ENCODE measurements at places on chromosomes 2 and 18.

- no peak for DNase-seq
Measured at GRCh38 chr2:3661149-3661660, 3.2 kb downstream of the ALLC start.

DNA sequence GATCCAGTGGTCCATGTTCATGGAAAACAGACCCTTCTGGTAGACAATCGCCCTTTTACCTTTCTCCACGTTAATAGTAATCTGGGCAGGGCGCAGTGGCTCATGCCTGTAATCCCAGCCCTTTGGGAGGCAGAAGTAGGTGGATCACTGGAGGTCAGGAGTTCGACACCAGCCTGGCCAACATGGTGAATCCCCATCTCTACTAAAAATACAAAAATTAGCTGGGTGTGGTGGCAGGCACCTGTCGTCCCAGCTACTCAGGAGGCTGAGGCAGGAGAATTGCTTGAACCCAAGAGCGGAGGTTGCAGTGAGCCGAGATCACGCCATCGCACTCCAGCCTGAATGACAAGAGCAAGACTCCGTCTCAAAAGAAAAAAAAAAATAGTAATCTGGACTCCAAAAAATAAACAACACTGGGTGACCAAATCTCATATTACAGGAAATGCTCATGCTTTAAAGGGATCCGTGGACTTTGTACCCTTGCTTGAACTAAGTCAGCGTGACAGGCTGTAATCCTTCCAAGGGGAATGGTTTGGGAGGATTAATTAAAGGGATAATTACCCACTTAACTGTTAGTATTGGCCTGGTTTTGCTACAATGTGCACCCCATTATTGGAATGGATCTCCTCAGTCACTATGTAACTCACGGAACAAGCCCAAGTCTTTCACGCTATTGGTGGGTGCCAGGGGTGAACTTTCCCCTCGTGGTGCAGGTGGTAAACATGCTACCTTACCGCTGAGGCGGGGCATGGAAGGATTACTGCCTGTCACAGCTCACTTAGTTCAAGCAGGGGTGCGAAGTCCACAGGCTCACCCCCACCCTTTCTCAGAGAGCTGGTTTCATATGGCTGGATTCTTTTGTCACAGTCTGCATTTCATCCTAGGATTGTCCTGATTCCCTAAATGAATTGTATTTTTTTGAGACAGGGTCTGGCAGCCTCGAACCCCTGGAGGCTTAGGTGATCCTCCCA is 36.7 kb downstream of the PROC start:
- no peak for DNase-seq

DNA sequence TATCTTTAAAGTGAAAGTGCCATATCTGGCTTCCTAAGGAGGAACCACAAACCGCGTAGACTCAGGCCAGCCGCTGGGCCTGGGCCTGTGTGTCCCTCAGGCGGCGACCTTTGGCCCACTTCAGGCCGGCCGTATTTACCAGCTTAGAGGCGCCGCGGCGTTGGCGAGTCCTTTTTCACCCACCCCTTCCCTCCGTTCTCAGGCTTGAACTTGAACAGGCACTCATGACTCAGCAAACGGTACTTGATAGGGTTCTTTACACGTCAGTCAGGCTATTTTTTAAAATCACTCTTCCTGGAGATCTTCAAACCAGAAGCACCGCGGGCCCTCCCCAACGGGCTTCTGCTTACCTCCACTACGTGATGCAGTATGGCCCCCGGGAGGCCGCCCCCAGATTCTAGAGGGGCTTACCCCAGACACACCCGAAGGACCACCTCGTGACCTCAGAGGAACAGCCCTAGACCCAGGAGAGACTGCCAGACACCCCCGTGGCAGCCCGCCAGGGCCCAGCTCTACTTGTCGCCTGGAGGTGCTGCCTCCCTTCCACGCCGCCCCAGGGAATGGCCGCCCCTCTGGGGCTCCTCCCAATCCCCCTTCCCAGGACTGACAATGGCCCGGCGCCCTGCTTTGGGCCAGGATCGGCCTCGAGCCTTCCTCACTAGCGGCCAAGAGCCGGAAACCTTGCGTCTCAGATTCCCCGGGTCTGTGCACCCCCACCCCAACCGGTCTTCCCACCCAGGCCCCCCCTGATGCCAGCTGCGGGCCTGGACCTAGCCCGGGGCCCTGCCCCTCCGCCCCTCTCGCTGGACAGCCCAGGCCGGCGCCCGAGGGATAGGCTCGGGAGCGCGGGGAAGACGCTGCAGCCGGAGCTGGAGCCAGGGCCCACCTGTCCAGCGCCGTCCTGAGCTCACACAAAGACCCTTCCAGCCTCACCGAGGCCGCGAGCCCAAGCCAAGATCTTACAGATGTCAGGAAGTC is 33.8 kb upstream of the IMPA2 start:
- DNase-seq = peak; percentile 63

- no peak for DNase-seq
Measured at GRCh38 chr2:6639929-6640620, 225.6 kb downstream of the CMPK2 start.

GRCh38 chr2:75454241-75454620 is 106.5 kb downstream of the EVA1A start:
- DNase-seq = no peak

DNA sequence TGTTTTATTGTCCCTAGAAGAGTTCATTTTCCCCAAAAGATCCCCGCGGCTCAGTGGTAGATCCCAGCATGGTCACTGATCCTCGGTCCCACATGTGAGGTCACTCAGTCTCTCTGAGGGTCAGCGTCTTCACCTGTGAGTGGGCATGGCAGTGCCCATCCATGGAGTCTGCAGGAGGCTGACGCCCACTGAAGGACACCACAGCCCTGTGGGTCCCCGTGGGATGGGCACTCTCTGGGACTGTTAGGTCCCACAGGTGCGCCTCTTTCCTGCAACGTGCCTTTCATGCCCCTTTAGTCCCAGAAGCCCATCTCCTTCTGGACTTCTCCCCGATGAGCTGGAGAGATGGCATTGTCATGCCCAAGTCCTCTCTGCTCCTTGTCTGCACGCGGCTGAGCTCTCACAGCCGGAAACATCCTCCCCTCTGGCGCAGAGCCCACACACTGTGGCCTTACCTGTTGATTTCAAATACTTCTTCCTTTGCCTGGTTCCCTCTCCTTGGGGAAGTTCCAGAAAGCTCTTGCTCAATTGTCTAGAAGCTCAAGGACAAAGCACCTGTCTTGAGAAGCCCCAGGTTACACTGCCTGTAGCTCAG is 75.9 kb downstream of the PTGR3 start:
- no peak for DNase-seq

- DNase-seq = peak; percentile 30
Measured at GRCh38 chr2:112869258-112869842, 32.8 kb upstream of the IL1B start.

DNA sequence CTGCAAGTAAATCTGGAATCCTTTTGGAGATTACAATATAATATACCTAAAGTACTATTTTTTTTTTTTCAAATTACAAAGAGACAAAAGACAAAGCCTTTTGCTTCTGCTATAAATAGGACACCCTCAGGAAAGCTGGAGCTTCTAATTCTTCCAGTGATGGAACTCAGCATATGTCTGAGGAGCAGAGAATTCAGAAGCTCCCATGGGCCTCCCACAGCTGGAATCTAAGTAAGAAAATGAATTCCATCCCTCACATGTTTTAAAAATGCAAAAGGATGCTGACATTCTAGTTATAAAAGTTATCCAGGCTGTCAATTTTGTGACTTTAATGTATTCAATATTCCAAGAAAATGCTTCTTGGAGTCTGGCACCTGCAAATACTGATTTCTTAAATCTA is 571.3 kb upstream of the LRRTM4 start:
- DNase-seq = no peak

DNA sequence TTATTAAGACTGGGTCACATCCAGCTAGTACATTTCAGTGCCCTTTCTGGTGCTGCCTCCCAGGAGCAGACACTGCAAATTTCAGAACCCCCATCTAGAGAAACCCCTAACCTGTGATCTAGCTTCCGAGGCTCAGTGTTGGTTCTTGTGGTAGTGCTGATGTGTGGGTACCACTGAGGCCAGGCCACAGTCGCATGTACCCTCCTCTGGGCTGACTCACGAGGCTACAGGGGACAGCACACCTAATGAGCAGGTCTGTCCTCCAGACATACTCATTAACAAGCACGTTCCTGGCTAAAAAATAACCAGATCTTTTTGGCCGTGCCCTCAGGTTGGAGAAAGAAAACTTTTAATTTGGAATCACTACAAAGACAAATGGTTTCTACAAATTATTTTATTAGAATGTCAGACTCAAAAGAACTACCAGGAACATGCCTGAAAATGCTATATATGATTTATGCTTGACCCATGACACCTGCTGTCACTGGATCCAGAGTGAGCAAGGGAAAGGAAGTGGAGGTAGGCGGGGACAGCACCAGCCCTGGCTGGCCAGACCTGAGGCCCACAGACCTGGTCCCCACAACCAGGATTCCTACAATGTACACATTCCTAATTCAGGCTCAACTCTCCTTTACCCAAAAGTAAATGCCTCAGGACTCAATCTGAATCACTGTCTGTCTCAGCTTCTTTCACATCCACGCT is 8.5 kb downstream of the CIAO1 start:
- no peak for DNase-seq

DNA sequence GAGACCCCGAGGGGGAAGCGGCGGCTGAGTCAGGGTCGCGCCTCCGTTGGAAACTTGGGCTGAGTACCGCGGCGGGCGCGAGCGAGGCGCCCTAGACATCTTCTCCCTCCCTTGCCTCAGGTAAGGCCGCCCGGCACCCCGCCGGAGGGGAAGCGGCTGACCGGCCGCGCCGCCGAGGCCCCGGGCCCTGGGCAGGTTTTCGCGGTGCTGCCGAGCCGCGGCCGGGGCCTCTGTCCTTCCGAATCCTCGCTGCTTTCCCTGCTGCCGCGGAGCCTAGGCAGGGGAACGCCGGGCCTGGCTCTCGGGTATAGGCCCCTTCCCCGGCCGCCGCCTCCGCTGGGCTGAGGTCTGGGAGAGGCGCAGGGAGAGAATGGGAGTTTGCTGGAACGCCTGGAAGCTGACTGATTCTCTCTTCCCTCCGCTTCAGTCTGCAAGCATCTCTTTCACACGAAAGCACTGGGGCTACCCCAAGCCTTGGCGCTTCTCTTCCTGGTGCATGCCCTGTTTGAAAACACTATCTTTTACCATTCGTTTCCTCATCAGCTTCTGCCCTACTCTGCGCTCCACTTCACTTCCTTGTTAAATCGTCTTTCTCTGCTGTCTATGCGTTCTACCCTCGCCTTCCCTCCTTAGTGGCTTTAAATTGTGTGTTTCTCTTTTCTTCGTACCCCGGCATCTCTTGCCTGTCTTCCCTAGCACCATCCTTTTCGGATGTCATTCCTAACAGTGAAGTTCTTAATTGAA is 652 bp downstream of the PPM1B start:
- DNase-seq = peak; percentile 16

DNA sequence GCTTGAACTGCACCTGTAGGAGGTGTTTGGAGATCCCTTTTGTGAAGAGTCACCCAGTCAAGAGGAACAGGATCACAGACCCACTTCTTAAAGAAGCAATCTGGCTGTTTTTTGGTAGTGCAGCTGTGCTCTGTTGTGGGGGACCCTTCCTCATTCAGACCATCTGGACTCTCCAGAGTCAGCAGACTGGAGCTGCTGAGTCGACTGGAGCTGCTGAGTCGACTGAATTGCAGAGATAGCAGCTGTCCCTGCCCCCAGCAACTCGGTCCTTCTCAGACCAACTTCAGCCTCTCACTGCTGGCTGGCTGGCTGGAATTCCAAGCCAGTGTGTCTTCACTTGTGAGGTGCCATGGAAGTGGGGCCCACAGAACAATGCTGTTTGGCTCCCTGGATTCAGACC is 56.8 kb downstream of the GTF3C3 start:
- DNase-seq = no peak

GRCh38 chr2:69952336-69953115 is 8.9 kb downstream of the ASPRV1 start:
- DNase-seq = no peak

GRCh38 chr2:41741951-41742595 is 305.7 kb upstream of the PKDCC start:
- no peak for DNase-seq

DNA sequence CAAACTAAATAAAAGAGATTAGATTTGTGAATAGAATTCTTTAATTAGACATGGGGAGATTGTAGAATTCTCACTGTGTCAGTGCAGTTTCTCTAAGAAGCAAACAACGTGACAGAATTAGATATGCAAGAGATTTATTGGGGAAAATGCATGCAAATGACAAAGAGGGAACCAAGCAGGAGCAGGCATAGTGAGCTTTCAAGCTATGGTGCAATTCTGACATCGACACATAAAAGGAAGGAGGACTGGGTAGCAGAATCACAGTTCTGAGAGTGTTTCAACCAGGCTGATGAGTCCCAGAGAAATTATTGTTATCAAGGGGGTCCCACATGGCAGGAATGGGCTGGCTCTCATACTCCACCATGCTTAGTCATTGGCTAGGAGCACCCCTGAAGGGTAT is 338.4 kb downstream of the FIGN start:
- no peak for DNase-seq

GRCh38 chr2:128091726-128092080 is 703 bp downstream of the UGGT1 start:
- no peak for DNase-seq

- no peak for DNase-seq
Measured at GRCh38 chr2:207416900-207417299, 112.9 kb upstream of the CREB1 start.

GRCh38 chr2:239471011-239471792 is 70.4 kb upstream of the HDAC4 start:
- DNase-seq = no peak

- no peak for DNase-seq
Measured at GRCh38 chr2:88560619-88561307, 66.5 kb downstream of the EIF2AK3 start.

DNA sequence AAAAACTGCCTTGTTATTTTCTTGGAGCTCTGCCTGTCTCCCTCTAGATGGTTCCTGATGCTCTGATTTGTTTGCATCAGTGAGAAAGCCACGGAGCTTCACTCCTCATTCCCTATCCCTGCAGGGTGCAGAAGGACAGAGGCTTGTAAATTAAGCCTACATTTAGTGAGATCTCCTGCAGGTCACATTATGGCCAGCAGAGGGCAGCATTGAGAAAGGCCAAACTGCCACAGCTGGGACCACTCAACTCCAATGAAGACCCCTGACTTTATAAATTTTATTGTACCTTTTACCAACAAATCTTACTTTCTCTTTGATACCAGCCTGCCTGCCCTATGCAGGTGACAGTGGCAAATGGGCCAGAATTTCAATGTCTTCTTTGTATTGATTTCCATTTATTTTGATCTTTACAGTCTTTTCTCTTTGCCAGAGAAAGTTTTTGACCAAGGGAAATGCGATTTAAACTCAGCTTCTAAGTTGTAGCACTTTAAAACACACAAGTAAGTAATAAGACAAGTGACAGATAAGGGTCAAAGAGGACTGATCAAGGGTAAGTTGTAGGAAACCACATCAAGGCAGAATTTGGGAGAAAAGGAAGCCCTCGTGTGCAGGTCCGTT is 1029.1 kb upstream of the KLHL29 start:
- peak; percentile 2 for DNase-seq

GRCh38 chr18:8951491-8951890 is 151.0 kb upstream of the NDUFV2 start:
- DNase-seq = no peak

- DNase-seq = no peak
Measured at GRCh38 chr2:69453475-69454129, 16.4 kb upstream of the NFU1 start.

- DNase-seq = peak; percentile 79
Measured at GRCh38 chr2:98912221-98912851, 23.7 kb downstream of the CRACDL start.

- no peak for DNase-seq
Measured at GRCh38 chr2:193141998-193142397, 947.3 kb upstream of the TMEFF2 start.

- DNase-seq = no peak
Measured at GRCh38 chr2:151204756-151205155, 56.9 kb downstream of the RBM43 start.

Data from NCI-H2029 treated with DMSO at 0.1 percent for 48 hours (cell line).